ENCODE measurements at places on chromosomes 5 and 9. TPM values are rescaled to one million over a fixed set of nuclear protein-coding genes. Genes with fewer than 3 reads are reported as not detected.

The TAF11L5 gene
- total RNA-seq = not detected

The CYSTM1 gene
- total RNA-seq = 125 TPM

The RASGRF2 gene
- total RNA-seq = 5.4 TPM

The MARCHF6 gene
- 40.7 TPM for total RNA-seq

The C5 gene
- total RNA-seq = 0.89 TPM

The IFNA21 gene
- not detected for total RNA-seq

The SLC6A7 gene
- not detected for total RNA-seq

The EPB41L4B gene
- total RNA-seq = 11.0 TPM

The CARTPT gene
- not detected for total RNA-seq

The SLC23A1 gene
- total RNA-seq = not detected

The PCDHB11 gene
- total RNA-seq = 1.8 TPM

The GARNL3 gene
- total RNA-seq = 2.7 TPM

The FLT4 gene
- total RNA-seq = 2.6 TPM

The ZFP37 gene
- total RNA-seq = 0.68 TPM

The PLEKHG4B gene
- 5.4 TPM for total RNA-seq

The IFNA17 gene
- not detected for total RNA-seq

The SPINK6 gene
- total RNA-seq = not detected

The NFX1 gene
- total RNA-seq = 24.3 TPM

The IL5 gene
- total RNA-seq = not detected

The GPR150 gene
- not detected for total RNA-seq

The RAPGEF1 gene
- 43.5 TPM for total RNA-seq

The OGN gene
- total RNA-seq = not detected

The FOXD4L3 gene
- total RNA-seq = not detected

The TAF1L gene
- not detected for total RNA-seq

The SLC36A2 gene
- total RNA-seq = not detected

The GABRP gene
- 0.14 TPM for total RNA-seq

The GNA14 gene
- total RNA-seq = 0.63 TPM

The PKD2L2 gene
- total RNA-seq = not detected

The NUTM2G gene
- total RNA-seq = not detected

The GPX3 gene
- 5.5 TPM for total RNA-seq

The PCDHB7 gene
- 0.96 TPM for total RNA-seq

The IFNE gene
- 0.34 TPM for total RNA-seq

The PCDH12 gene
- not detected for total RNA-seq

The CORO2A gene
- 7.8 TPM for total RNA-seq

The LNPEP gene
- total RNA-seq = 24.6 TPM

The F2RL2 gene
- 2.0 TPM for total RNA-seq

The DTWD2 gene
- 5.3 TPM for total RNA-seq

The SLC1A3 gene
- total RNA-seq = 4.3 TPM

The FAM81B gene
- total RNA-seq = 0.75 TPM

The NKD2 gene
- 1.7 TPM for total RNA-seq

The GARIN3 gene
- not detected for total RNA-seq

The BNC2 gene
- total RNA-seq = 1.5 TPM

Data from kidney epithelial cell (primary cell).